ENCODE measurements at places on chromosomes 2 and 18.

DNA sequence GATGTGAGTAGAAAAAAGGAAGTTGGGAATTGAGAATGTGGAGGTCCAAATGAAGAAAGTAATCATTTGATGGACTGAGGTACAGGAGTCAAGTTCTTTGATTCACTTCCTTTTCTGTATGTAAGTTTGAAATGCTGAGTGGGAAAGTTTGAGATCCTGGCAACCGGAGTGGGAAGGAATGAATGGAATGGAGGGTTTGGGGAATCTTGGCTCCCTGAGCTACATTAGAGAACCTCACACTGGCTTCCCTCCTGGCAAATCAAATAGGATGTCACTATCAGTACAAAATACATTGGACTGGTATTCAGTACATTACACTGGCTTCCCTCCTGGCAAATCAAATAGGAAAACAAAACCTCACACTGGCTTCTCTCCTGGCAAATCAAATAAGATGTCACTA, 9.8 kb upstream of the RNF138 start:
- DNase-seq, result no peak

GRCh38 chr2:221553333-221553732, 18.8 kb downstream of the EPHA4 start:
- DNase-seq, result no peak

DNA sequence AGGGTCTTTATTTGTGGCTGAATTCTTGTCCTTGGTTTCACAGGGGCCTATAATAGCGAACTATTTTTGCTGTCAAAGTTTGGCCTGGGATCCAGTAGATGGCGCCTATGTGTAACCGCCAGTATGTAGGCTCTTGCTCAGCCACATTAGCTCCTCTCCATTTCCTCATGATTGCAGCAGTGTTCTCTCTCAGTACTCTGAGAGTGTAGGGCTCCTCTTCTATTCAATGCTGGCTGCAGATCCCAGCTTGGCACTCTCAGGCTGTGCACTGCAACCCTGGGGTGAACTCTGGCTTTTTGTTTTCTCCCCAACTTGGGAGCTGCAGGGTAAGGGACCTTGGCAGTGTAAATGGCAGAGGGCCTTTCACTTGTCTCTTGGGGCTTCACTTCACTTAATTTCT, 344.6 kb upstream of the CHAC2 start:
- DNase-seq, result no peak

GRCh38 chr2:129347486-129348217, 631.8 kb upstream of the RAB6C start:
- no peak for DNase-seq

DNA sequence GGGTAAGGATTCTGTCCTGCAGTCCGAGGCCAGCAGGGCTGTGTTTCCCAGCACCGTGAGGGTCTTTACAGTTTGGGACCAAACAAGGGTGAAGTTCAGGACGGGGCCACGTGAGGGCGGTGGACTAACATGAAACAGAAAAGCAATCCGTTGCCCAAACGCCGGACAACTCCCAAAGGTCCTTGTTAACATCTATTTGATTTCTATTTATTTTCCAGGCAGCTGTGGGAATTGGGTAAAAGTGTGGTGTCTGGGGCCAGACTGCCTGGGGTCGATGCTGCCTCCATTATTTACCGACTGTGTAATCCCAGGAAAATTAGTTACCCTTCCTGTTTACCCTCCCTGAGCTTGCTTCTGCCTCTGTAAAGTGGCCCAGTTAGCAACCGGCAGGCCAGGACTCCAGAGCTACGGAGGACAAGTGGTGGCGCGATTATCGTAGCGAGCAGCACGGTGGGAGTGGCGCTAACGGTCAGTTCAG, 66.3 kb upstream of the TCF7L1 start:
- peak; percentile 19 for DNase-seq

DNA sequence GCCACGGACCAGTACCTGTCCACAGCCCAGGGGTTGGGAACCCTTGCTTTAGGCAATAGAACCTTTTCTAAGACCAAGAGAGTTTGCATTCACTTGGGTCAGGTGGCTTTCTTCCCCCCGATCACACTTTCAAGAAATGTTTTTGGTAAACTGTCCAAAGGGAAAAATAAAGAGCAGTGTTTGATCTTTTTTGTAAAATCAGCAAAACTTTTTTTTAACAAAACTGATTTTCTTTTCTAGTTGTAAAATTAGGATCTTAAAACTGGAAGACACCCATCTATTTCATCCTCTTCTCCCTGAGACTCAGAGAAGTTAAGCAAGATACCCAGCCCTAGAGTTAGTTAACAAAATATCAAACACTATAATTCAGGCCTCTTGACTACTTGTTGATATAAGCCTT, 6.1 kb upstream of the SESTD1 start:
- no peak for DNase-seq

DNA sequence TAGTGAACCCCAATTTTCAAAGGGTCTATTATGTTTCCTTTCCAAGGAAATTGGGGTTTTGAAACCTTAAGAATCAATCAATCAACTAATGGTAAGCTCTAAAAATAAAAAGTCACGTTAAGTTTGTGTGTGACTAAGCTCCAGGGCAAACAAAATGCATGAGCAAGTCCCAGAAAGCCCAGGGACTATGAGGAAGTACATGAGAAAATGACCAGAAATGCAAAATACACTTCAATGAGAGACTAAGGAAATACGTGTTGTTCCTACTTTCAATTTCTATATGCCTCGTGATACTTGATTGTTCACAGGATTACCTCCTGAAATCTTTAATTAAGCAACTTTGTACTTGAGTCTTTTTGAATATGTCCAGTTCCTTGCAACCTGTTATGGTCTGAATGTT, 684.4 kb upstream of the SYT4 start:
- DNase-seq, result no peak

- no peak for DNase-seq
Observed at GRCh38 chr18:40367576-40367975, 1587.5 kb upstream of the PIK3C3 start.

GRCh38 chr2:7627583-7627982, 710.4 kb downstream of the RNF144A start:
- DNase-seq, result no peak

GRCh38 chr2:139790807-139791752, 1010.9 kb upstream of the NXPH2 start:
- no peak for DNase-seq

DNA sequence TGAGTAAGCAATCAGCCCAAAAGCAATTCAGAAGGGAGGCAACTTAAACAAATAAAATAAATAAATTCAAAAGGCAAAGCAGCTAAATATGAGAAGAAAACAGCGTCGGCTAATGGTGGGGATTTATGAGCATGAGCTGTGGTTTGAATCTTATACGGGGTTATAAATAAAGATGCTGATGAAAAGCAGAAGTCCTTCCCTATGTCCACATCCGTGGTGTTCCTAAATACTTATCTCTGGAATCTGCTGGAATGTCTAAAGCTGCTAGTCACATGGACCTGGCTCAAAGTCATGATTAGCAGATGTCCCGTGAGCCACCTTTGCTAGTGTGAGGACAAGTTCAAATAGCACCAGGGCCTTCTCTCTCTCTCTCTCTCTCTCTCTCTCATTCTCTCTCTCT, 33.8 kb downstream of the SMIM21 start:
- no peak for DNase-seq

- DNase-seq, result no peak
Observed at GRCh38 chr2:200431996-200432705, 77.7 kb downstream of the KCTD18 start.

- no peak for DNase-seq
Observed at GRCh38 chr18:55105873-55106272, 146.6 kb upstream of the CCDC68 start.

DNA sequence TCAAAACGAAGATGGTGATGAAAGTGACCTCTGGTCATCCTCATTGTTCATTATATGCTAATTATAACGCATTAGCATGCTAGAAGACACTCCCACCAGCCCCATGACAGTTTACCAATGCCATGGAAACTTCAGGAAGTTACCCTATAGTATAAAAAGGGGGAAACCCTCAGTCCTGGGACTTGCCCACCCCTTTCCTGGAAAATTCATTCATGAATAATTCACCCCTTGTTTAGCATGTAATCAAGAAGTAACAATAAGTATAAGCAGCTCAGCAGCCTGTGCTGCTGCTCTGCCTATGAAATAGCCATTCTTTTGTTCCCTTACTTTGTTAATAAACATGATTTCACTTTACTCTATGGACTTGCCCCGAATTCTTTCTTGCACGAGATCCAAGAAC, 70.5 kb upstream of the CHAC2 start:
- DNase-seq, result no peak

- DNase-seq, result no peak
Observed at GRCh38 chr2:234060236-234060635, 9.7 kb downstream of the SPP2 start.

DNA sequence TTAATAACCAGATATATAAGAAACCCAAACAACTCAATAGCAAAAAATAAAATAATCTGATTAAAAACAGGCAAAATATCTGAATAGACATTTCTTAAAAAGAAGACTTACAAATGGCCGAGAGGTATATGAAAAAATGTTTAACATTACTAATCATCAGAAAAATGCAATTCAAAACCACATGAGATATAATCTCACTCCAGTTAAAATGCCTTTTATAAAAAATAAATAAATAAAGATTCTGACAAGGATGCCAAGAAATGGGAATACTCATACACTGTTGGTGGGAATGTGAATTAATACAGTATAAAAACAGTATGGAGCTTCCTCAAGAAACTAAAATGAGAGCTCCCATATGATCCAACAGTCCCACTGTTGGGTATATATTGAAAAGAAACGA, 33.9 kb upstream of the BMP10 start:
- no peak for DNase-seq

- DNase-seq, result no peak
Observed at GRCh38 chr2:36792951-36793350, 96.4 kb downstream of the VIT start.

DNA sequence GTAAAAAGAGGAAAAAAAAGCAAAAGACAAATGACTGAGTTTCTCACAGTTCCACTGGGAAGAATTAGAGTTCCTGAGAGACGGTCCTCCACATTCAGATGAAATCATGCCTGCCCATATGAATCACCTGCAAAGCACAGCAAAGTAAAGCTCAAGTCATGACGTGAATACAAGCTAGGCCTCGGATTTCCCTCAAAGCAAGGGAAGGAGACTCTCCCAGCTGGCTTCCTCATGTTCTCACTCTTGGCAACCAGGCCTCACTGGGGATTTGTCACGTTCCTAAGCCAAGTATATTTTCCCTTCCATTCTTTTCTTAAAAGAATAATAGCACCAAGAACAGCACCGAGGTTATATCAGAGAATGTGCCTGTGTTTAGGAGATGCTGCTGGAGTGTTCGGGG, 47.0 kb downstream of the CYP27C1 start:
- DNase-seq, result no peak

DNA sequence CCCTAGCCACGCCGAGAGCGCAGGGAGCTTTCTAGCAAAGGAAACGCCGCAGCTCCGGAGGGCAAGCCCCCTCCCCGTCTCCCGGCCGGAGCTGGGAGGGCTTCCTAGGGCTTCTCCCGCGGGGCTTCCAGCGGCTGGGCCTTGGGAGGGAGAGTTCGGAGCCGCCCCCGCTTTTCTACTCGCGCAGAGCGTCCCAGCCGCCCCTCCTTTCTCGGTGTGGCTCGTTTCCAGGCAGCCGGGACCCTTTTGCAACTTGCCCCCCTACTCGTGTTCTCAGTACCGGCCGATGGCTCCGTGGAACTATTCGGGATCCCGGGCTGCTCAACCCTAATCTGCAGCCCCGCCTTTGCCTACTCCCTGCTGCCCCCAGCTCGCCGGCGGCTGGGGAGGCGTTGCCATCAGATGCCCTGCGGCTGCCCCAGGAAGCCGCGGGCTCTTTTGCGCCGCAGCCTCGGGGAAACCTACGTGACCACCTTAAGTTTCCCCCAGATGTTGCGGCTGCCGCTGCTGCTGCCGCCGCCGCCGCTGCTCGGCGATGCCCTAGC, 1.5 kb upstream of the NR4A2 start:
- DNase-seq, result peak; percentile 78

Measured in memory B cell (primary cell).